ENCODE measurements at places on chromosomes 1 and 21.
A peak's percentile ranks its signal among the peaks of the same experiment; 100 is the strongest.

DNA sequence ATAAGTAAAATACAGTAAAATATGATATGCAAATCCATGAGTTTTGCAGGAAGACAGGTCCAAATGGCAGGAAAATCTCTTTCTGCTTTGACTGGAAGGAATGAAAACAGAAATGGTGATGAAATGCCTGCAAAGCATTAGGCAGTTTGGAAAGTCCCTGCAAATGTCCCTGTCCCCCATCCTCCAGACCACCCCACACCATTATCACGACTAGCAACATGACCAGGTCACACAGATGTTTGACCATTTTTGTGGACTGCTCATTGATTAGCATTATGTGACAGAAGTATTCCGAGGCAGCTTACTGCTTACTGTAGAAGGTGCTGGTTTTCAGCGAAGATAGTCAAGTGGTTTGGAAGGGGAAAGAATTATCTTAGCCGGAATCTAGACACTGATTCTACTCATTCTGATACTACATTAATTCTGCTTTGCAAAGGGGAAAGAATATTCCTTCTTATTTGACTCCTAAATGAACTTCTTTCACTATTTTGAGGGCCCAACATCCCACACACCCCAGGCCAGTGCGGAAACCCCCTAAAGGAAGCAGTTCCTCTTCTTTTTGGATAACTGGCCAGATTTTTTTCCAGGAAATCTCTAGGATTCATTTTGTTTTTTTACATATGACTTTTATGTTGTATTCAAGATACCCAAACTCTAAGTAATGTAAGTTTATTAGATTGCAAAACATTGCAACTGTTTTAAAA is 9.5 kb upstream of the CR2 start:
- DNase-seq, result no peak

- DNase-seq, result no peak
Measured at GRCh38 chr1:226976978-226977642, 37.0 kb downstream of the COQ8A start.

DNA sequence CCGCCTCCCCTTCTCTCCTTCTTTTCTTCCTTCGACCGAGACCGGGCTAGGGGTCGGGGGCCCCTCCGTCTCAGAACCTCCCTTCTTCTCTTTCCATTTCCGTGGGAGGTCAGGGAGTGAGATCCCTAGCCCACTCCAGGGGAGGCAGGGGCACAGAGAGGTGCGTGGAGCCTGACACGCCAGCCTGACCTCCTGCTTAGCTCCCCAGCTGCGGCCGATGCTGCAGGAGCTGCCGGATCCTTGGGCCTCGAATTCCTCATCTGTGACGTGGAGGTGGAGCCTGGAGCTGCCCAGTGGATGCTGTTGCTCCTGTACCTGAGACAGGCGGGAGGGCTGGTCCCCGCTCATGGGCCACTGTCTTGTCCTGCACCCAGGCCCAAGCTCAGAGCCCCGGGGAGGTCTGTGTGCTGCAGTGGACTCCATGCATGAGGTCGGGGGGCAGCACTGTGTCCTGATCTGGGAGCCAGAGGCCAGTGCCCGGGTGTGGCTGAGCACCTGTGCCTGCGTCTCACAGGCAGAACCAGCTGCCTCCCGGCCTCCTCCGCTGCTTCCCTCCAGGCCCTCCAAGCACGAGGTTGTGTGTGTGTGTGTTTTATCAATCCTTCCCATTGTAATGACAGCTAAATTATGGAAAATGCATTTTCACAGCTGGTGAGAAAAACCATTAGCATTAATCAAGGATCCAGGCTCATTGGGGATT is 55.3 kb upstream of the TTC34 start:
- DNase-seq, result no peak

- no peak for DNase-seq
Measured at GRCh38 chr1:234727018-234727940, 117.3 kb upstream of the IRF2BP2 start.

DNA sequence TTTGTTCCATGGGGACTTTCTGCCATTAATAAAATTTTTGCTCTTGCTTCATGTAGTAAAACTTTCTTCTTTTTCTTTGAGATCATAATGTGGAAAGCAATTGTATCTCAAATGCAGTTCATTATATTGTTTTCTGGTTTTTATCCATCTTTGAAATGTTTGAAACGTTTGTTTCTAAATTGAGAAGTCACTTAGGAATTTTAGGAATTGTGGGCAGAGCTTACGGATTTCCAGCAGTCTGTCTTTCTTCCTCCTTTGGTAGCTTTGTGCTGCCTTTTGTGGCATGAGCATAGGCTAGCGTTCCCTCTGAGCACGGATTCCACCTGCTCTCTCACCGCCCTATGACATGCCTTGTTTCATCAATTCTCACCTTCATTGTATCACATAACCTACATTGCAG is 2.9 kb upstream of the ST6GALNAC5 start:
- no peak for DNase-seq

DNA sequence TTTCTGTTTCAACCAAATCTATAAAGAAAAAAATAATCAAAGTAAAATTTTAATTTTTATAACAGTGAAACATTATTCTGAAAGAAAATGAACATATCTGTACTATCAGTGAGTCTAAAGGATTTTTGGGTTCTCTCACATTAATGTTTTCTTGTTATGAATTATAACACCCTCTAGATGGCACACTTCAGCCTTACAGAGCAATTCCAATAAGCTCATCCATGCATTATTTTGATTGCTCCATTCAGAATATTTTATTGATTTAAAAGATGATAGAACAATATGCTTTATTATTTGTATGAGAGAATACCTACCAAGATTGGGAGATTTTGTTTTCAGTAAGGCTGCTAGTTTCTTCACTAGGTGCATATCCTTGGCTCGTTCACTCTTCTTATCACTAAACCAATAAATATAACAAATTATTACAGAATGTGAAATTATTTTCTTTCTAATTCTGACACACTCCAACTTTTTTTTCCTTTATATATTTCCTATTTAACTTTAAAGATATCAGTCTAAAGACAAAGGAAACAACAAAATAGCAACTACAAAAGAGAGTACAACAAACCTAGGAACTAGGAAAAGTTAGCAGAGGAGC is 82.4 kb downstream of the RAB3GAP2 start:
- DNase-seq, result no peak

DNA sequence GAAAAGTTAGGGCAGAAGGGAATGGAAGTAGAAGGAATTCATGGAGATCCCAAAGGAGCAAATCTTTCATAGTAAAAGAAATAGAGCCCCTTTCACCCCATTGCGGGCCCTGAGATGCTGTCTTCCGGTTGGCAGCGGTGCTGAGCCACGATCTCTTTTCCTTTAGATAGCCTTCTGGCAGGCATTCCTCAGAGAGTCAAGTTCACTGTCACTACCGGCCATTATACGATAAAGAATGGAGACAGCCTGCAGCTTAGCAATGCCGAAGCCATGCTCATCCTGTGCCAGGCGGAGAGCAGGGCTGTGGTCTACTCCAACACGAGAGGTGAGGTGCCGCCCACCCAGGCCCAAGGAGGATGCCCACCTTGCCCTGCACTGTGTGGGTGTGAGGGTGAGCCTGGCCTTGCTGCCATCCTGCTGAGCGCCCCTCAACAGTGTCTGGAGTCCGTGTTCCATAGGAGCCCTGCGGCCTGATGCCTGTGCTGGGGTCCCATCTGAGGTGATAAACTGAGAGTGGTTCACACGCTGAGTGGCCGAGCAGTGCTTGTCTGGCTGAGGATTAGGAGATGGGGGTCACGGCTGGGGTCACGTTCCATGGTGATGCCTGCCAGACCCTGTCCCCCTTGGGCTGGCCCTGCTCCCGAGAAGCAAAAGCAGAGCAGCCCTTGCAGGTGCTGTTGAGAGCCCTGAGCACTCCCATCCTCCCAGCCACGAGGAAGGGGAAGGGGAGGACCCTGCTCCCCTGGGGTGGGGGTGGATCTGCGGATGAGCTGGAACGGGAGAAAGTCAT is 20.4 kb upstream of the PWP2 start:
- DNase-seq, result no peak

DNA sequence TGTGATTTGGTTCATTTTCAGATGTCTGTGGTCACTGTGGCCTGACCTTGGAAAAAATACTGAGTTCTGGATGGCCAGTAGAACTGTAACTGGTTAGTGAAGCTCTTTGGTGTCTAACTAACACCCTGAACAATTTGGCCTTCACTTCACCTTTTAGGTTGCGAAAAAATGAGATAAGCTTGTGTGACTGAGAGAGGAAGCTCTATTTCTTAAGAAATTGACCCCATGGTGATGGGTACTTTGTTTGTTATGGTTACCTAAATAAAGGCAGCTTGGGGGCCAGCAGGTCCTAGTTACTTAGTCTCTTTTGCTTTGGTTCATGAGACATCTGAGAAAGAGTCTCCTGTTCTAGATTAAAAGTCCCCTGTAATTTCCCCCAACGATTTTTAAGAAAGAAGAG is 181.6 kb downstream of the ZNF326 start:
- no peak for DNase-seq

DNA sequence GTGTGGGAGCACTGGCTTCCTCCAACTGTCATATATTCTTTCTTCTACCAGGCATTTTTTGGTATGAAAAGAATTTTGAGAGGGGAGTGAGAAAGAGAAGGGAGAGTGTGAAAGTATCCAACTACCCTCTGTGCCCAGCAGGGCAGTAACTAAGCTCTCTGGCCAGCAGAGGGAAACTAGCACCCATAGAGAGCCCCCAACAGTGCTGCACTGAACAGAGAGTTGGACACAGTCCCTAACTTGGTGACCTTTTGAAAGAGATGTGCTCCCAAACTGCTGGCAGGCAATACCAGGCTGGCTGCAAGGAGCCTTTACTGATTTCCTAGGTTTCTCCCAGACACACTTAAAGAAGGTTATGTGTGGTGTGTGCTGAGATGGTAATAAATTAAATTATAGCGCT is 118.8 kb upstream of the PBX1 start:
- no peak for DNase-seq

DNA sequence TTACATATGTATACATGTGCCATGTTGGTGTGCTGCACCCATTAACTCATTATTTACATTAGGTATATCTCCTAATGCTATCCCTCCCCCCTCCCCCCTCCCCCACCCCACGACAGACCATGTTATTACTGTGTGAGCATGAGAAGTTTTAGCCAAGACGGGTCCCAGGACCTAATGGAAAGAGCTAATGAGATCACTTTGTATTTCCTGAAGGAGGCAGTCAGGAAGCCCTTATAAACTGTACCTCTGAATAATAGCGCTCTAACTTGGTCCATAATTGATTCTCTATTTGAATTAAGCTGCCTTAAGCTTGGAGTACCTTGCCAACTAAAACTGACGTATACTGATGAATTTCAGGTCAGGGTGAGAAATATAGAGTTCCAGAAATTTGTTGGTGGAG is 4.1 kb upstream of the NEGR1 start:
- no peak for DNase-seq

DNA sequence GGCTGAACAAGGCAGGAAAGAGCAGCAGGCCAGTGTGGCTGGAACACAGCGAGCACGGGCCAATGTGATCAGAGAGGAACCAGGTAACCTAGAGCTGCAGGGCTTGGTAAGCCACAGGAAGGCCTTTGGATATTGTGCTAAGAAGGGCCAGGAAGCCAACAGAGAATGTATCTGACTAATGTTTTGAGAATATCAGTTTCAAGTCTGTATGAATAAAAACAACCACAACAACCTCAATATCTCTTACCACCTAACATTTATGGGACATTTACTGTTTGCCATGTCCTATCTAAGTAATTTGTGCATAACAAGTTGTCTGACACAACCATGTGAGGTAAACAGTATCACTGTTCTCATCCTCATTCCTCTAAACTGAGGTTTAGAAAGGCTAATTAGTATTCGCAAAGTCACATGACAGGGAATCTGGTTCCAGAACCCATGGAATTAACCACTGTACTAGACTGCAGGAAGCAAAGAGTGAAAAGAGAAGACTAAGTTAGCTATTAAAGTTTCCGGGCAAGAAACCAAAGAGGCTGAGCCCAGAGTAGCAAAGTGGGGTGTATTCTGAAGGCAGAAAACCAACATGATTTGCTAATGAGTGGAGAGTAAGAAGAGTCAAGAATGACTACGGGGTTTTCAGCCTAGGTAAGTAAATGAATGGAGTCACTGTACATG is 38.9 kb downstream of the SPRTN start:
- DNase-seq, result no peak

- no peak for DNase-seq
Measured at GRCh38 chr1:162361349-162361748, 15.3 kb downstream of the SPATA46 start.

DNA sequence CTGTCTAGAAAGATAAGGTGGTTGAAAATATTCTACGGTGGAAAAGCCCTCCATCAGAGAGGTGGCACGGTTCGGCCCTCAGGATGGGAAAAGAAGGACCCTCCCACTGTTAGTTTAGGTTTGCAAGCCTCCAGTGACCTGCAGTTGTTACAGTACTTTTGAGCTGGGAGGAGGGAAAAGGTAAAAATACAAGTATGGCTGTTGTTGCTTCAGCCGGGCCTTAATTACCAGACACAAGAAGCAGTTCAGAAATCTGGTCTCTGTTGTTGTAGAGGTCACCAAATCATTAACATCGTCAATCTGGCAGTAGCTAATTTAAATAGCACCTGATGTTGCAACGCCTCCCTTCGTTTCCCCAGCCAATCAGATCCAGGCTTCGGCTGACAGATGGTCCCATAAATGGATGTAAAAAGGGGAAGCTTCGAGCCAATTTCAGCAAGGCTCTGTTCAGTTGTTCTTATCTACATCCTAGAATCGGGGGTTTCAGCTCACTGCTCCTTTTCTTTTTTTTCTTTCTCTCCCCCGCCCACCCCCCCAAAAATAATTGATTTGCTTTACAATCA is at the start of gene ELAVL4:
ELAVL4 (plus strand) TSS at position 424 of the 563 bp plus-strand sequence. CDS start 270 bp downstream, outside the sequence.
- no peak for DNase-seq

DNA sequence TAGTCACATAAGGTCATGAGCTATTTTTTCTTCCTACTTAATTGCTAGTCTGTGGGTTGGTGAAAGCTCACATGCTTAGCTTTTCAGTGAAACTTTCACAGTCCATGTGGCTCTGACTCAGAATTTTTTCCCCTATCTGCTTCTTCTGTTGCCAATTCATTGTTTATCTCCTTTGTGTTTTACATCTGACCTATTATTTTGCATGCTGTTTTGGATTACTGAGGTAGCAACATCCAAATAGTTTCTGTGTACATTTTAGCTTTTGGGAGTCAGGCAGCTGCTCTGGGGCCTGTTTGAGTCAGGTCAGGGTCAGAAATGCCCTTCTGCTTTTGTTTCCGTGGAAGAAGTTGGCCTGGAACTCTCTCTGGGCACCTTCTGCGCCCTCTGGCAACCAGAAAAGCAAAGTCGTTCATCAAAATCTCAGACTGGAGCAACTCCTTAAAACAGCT is 40.0 kb downstream of the ROR1 start:
- DNase-seq, result peak; percentile 87

DNA sequence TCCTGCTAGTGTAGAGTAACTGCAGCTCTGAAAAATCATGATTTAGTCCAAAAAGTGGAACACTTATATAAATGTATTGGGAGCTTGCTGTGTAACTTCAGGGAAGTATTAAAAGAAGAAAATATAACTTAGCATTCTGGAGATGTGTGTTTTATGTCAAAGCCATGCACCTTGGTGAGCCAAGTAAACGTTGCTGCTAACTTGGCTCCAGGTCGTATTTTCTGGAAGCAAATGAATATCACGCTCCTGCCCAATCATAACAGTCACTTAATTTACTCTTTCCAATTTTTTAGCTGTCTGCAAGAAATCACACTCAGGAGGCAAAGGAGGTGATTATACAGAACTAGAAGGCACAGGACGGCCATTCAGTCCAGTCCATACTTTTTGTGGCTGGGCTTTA is 61.1 kb downstream of the DOP1B start:
- no peak for DNase-seq

Data from GM04503 (cell line).